Ecto neural progenitor cell (in vitro differentiated cells): ENCODE measurements at places on chromosomes 16 and 17.

DNA sequence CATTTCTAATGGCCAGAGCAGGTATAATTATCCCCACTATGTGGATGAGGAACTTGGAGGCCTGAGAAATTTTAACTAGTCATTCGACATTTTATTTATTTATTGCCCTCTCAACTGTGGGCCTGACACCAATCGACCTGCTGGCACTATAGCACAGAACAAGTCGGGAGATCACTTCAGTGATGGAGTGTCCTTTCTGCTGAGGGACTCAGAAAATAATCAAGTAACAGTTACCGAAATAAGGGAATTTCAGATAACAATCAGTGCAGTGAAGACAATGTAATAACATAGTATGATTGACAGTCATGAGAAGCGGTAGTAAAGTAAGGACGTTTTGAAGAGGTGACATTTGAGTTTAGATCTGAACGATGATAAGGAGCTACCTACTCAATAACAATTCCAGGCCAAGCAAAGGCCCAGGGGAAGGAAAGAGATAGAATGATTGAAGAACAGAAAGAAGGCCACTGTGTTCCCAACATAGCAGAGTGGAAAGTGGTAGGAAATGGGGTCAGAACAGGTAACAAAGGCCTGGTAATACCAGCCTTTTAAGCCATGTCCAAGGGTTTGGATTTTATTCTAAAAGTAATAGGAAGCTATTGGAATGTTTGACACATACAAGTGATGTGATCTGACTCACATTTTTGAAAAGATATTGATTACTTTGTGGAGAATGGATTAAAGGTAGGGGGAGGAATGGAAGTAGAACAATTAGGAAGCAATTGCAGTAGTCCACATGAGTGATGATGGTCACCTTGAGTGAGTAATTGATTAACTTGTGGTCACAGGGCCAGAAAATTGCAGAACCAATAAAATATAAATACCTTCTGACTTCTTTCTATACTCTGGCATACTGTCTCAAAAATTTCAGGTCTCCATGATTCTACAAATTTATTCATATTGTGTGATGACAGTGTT is 1.4 kb downstream of the STXBP4 start:
- DNase-seq = no peak

GRCh38 chr17:72366626-72367025 is 245.8 kb downstream of the SOX9 start:
- no peak for DNase-seq

- peak; percentile 90 for DNase-seq
Observed at GRCh38 chr17:2347805-2348685, 10.7 kb downstream of the SGSM2 start.

DNA sequence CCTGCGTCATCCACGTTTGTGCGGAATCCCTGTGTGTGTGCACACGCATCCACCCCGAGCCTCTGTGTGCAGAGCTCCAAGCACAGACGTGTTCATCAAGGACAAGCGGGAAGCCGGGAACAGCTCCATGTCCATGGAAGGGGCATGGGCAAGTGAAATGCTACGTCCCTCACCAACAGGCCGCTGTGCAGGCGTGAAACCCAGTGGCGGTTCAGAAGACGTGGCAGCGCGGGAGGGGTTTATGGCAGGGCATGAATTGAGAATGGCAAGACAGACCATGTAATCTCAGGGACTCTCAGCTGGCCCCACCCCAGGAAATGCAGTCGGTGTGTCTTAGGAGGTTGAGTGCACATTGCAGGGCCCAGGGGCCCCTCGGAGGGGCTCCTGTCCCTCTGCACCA is 52.7 kb downstream of the TBC1D16 start:
- DNase-seq = peak; percentile 43

DNA sequence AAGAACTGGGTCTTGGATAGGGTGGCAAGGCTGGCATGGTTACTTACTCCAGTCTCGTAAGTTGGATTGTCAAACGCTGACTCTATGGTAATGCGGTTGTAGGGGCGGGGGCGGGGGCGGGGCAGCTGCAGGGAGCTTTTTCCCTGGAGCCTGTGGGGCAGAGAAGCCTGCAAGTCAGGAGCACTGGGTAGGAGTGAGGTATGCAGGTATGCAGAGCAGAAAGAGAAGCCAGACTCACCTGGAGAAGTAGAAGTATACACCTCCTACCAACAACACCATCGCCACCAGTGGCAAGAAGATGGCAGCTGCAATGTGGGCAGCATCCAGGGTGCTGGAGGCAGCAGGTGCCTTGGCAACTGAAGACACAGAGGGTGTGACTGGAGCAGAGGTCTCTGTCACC is 4.8 kb upstream of the PHF12 start:
- no peak for DNase-seq

DNA sequence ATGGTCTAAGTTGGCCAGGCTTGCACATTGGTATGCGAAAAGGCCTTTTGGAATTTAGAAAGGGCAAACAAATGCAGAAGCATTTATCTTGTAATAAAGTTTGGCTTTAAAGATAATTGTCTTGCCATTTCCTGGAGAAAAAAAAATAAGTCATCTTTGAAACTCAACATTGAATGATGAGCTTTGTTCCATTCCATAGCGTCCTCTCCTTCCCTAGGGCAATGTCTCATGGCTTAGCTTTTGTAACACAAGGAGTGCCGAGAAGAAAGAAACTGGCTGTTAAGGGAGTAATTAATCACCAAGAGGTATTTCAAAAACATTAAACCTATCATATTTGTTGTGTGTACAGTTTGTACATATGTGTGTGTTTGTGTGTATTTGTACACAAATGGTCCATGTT is 372.3 kb downstream of the NPIPA8 start:
- DNase-seq = no peak

- DNase-seq = no peak
Observed at GRCh38 chr16:84497418-84498222, 6.8 kb downstream of the MEAK7 start.

DNA sequence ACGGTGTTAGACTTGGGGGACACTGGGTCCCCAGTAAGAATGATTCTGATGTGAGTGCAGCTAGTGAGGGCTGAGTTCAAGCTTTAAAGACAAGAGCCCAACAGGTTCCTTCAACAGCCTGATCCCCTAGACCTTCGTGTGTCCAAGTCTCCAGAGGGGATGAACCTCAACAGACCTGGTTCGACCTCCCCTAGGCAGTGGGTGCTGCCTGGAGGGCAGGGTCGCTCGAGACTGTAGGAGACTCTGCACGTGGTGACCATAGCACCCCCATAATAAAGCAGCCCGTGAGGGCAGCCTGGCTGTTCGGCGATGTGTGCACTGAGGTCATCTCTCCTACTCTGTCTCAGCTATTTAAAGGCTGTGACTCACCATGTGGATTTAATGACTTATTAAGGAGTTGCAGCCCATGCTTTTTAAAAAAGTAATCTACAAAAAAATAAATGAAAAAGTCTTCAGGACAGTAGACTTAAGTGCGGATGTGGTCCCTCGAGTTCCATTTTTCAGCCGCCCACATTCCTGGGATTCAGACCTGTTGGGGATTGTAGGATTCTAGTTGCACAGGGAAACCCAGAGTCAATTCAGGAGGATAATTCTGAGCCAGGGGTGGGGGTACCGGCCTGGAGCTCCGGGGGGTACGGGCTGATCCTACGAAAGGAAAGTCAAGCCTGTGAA is 23.4 kb upstream of the METRNL start:
- no peak for DNase-seq

DNA sequence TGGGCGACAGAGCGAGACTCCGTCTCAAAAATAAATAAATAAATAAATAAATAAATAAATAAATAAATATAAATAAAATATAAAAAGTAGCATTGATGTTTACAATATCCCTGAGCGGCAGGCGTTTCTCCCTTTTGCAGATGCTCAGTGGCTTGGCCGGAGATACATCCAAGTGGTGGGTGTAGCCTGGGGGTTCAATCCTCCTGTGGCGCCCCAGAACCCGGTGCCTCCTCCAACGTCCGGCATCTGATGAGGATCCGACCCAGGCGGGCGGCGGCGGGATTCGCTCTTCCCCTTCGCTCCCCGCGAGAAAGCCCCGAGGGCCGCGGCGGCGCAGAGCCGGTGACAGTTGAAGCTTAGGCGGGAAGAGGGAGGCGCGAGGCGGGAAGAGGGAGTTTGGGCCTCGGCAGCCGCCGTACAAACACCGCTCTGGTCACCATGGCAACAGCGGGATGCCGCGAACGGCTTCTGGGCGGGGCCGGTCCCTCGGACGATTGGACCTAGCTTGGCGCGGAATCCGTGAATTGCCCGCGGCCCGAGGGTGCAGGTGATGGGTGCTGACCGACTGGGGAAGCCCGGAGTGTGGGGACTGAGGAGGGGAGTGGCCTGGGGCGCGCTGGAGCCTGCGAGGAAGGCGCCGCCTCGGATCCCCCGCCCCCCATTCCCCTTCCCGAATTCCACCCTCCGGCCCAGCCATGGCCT is 12.7 kb upstream of the ALDOA start:
- peak; percentile 97 for DNase-seq

- no peak for DNase-seq
Observed at GRCh38 chr16:87489434-87490045, 3.3 kb downstream of the ZCCHC14 start.

DNA sequence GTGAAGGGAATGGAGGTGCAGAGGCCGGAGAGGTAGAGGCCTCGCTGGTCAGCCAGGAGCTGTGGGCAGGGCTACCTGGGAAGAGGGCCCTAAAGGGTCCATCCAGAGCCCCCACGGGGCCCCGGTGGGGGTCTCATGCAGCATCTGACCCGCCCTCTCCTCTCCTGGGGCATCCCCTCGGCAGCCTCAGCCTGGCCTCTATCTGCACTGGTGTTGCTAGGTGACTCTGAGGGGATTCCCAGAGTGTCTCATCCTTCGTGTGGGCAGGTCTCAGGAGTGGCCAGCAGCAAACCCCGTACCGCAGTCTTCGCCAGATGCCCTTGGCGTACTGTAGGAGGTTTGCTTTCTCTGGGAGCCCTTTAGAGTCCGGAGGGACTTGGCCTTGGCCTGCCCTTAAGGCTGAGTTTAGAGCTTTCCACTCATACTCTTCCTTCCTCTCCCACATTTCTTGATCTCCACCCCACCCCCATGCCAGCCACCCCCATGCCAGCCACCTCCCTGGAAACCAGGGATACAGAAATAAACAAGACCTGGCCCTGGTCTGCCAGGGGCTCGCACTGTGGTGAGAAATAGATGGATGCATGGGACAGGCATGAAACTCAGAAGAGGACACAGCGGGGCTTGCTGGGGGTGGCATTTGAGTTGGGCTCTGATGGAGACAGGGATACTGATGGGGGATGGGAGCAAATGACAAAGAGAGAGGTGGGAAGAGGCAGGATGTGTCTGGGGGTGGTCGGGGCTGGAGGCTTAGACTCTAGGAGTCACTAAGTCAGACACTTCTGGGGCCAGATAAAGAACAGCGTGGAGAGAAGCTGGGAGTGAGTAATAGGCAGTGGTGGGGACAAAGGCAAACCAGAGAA is 9.9 kb downstream of the SLC5A10 start:
- DNase-seq = no peak

DNA sequence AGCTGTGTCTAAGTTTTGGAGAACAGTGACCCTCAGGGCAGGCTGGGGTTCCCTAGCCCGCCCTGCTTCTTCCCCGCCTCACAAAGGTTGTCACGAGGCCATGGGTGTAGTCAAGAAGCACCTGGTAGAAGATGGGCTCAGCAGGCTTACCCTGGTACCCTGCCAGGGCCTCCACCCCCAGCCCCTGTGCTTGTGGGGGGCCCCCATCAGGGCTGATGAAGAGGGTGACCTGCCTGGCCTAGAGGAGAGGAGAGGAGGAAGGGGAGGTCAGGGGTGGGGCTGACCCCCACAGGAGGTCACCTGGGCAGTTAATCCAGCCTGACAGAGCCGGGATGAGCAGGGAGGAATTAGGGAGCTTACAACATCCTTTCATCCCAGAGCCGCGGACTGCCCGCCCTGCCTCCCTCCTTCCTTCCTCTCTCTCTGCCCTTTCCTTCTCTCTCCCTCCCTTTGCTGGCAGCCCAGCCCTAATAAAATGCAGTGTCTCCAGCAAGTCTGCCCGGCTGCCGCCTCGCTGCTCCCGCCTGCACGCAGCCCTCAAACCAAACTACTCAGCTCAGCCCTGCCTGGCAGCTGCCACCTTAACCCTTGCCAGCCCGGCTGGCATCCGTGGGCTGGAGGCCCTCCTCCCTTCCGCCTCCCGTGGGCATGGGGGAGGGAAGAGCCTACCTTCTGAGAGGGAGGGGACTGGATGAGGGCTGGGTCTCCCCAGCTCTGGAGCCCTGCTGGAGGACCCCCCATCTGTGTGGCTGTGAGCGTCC is 7.2 kb downstream of the DLX3 start:
- peak; percentile 71 for DNase-seq

GRCh38 chr17:75914643-75915267 is 10.1 kb upstream of the MRPL38 start:
- peak; percentile 48 for DNase-seq

- DNase-seq = no peak
Observed at GRCh38 chr17:20988896-20989295, 53.9 kb downstream of the USP22 start.

- DNase-seq = peak; percentile 91
Observed at GRCh38 chr17:40341808-40342503, 22.6 kb downstream of the GJD3 start.
